ENCODE measurements at places on chromosomes 11 and 22.
A peak's percentile ranks its signal among the peaks of the same experiment; 100 is the strongest.

DNA sequence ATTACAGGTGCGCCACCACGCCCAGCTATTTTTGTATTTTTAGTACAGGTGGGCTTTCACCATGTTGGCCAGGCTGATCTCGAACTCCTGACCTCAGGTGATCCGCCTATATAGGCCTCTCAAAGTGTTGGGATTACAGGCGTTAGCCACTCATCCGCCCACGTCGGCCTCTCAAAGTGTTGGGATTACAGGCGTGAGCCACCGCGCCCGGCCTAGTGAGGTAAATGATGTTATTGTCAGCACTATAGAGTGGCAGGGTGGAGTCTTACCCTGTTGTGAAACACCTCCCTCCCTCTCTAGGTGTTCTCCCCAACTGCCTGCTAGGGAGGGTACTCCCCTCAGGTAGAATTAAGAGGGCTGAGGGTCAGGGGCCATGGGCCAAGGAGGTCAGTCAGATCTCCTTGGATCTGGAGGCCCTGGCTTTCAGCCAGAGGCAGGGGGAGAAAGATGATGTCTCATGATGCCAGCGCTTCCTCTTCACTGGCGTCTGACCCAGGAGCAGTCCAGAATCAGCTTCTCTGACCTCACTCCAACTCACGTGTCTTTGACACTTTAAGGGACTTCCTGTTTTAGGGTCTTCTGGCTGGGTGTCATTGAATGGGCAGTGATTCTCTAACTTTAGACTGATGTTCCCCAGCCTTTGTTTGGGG lies 2.0 kb downstream of the GGA1 start:
- no peak for DNase-seq

GRCh38 chr11:76835928-76836612 lies 24.6 kb upstream of the ACER3 start:
- no peak for DNase-seq

- DNase-seq = peak; percentile 62
These were observed 7.2 kb downstream of the KCNK7 start for GRCh38 chr11:65588199-65589054.

GRCh38 chr11:66849501-66850234 lies 6.4 kb downstream of the RCE1 start:
- DNase-seq = no peak

All from stimulated activated CD4-positive, alpha-beta T cell treated with anti-CD3 and anti-CD28 coated beads, Interleukin-12 subunit alpha, Interleukin-12 subunit beta, amount 100 ng/mL, for 4 hours (primary cell).